ENCODE measurements at places on chromosomes 6 and 20.

GRCh38 chr6:148761527-148762011 is 14.7 kb downstream of the UST start:
- no peak for ATAC-seq

- no peak for ATAC-seq
Observed at GRCh38 chr6:64895945-64896344, 811.1 kb downstream of the EYS start.

- ATAC-seq, result no peak
Observed at GRCh38 chr20:25035921-25036320, 22.0 kb downstream of the ACSS1 start.

DNA sequence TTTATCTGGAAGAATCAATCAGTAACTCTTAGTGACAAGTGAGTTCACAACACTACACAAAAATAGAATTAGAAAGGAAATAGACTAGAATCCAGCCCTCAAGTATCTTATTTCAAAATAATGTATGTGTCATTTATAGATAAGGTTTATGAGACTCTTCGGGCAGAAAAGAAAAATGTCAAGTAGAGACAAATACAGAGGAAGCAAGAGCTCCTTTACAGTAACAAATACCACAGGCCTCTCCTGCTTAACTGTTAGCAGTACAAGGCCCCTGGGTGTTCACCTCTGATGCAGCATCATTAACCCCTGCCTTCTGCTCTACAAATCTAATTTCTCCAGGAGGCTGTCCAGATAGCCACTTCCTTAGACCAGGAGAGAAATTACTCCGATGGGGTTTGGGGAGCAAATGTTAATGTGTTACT is 76.7 kb downstream of the UBE3D start:
- ATAC-seq, result no peak

DNA sequence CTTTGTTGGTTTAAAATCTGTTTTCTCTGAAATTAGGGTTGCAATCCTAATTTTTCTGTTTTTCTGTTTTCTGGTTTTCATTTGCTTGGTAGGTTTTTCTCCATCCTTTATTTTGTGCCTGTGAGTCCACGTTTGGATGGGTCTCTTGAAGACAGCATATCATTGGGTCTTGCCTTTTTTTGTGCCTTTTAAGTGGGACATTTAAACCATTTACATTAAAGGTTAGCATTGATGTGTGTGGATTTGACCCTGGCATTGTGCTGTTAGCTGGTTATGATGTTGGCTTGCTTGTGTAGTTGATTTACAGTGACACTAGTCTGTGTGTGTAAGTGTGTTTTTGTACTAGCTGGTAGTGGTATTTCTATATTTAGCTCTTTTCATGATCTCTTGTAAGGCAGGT is 28.0 kb upstream of the CST5 start:
- no peak for ATAC-seq

DNA sequence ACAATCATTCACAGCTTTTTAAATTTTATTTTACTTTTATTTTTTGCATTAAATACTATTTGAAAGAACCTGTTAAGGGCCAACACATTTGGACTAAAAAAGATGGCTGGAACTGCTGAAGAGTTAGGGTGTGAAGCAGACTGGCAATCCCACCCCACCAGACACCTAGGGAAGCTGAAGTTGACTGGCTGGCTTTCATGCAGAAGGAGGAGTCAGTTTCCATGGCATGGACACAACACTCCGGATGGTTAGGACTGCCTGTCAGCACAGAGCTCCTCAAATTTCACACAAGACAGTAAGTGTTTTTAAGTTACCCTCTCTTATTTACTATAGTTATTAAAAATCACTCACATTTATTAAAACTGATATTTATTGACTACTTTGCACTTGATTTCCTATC is at the start of gene ANKRD66:
TSS of gene ANKRD66 (plus strand) at position 238 of the 400 bp plus-strand sequence. CDS start 5,016 bp downstream, outside the sequence.
- ATAC-seq, result no peak

DNA sequence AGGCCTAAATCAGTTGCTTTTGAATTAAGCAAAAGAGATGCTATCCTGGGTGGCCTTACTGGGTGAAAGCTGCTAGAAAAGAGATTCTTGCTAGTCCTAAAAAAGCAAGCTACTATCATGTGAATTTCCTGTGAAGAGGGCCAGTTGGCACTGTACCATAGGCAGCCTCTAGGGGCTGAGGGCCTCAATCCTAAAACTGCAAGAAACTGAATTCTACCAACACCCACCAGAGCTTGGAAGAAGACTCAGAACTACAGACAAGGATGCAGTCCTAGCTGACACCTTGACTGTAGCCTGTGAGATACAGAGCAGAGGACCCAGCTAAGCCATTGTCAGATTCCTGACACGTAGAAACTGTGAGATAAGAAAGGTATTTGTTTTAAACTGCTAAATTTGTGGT is 24.5 kb downstream of the CLIC5 start:
- no peak for ATAC-seq

GRCh38 chr20:20229595-20229994 is 138.3 kb upstream of the INSM1 start:
- no peak for ATAC-seq

DNA sequence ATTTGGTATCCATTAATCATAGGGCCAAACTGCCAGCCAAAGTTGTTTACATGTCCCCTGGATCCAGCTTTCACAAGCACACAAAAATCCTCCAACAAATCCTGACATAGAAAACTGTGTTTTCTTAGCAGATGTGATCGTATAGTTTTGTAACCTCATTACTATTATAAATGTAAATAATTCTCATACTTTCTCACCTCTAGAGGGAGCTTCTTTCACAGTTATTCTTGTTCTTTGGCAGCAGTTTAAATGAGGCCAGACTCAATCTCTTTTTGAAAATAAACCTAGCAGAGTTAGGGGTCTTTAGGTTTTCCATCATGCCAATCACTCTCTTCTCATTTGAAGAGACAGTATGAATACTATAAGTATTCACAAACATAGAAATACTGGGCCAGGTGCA is 17.0 kb upstream of the ZNF318 start:
- ATAC-seq, result no peak

DNA sequence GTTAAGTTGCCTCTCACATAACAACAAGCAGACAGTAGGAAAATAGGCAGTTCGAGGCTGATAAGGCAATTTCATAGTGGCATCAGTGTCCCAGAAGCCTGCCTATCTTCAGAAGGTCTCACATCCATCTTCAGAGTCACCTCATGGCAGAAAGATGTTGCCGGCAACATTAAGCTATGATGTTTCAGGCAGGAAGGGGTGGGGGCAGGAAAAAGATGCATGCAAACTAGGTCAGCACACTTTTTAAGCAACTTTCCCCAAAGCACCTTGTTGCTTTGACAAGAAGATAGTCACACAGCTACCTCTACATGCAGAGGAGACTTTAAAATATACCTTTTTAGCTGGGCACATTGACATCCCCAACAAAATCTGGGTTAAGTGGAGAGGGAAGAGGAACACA is 43.2 kb upstream of the SMIM8 start:
- no peak for ATAC-seq

DNA sequence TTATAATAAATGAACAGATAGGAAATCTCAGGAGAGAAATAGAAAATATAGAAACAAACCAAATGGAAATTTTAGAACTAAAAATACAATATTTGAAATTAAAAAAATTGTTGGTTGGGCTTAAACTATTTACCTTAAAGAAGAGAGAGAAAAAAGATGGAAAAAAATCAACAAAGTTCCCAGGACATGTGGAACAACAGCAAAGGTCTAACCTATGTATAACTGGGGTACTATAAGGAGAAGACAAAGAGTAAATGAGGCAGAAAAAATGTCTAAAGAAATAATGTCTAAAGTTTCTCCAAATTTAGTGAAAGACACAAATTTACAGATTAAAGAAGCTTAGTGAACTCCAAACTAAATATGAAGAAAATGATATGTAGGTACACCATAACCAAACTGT is 41.1 kb upstream of the ZBTB24 start:
- ATAC-seq, result no peak

GRCh38 chr20:42027746-42028268 is 409.6 kb upstream of the CHD6 start:
- ATAC-seq, result no peak

DNA sequence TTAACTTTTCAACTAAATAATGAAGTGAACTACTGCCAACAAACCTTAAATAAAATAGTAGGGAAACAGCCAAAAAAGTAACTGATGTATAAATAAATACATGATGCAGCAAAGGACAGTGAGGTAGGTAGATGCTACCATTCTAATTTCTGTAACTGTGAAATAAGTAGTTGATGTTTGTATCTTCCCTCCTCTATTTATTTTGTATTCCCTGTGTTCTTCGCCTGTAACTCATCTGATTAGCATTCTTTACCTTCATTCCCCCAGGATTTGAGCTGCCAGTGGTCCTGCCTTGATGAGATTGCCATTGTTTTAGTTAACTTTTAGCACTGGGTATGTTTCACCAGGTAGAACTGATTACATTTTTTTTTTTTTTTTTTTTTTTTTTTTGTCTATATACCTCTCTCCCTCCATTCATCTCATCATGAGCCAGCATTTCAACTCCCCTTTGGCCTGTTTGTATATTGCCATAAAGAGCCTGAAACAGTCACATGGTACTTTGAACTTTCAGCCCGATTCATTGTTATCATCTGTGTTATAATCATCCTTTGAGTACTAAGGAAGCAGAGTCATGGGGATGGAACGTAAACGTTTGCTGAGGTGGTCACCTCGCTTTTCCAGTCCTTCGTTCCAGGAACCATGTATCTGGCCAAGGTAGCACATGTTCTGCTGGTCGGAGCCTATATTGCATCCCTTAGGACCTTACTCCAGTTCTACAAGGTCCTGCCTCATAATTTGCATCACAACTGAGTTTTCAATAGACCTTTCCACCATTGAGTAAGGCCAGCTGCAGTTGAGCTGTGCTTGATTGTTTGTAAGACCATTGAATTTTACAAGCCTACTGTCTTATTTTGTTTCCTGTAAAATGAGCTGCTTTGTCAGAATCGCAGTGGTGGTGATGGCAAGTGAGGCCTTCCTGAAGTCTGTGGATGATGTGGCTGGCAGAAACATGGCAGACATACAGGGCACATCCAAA is 107.6 kb downstream of the JAG1 start:
- ATAC-seq, result no peak

- no peak for ATAC-seq
Observed at GRCh38 chr6:139800837-139801236, 426.4 kb upstream of the CITED2 start.

DNA sequence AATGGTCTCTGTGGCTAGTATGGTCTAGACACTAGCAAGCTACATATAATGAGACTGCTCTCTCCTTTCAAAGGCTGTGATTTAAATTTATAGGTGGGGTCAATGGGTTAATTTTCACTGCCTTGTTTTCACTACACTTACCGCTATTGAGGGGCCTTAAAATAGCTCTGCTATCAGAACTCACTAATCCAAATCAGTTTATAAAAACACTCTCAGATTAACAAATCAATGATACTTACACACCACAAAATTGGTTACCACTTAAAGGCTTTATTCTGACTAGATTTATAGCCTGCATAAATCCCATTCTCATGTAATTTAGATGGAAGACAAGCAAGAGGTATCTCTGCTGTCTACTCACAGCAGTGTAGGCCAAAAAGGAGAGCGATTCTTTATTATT is 313.0 kb upstream of the AGPAT4 start:
- no peak for ATAC-seq

DNA sequence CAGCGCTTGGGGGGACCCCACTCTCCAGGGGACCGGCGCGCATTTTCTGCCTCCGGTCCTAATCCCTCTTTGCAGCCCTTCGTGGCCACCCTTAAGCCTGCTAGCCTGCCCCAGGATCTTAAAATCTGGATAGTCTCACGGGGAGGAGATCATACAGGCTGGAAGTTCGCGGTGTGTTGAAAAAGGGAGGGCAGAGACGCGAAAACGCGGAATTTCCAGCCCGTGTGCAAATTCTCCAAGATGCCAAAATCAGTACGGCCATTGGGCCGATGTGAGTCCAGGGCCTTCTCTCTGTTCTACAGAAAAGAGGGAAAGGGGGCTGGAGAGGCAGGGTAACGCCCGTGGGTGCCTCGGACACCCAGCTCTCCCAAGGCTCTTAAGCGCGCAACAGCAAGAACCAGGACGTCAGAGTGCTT is 9.4 kb downstream of the NR2E1 start:
- ATAC-seq, result no peak

GRCh38 chr6:5078121-5078669 is 6.9 kb upstream of the PPP1R3G start:
- no peak for ATAC-seq

GRCh38 chr20:45044084-45044573 is 56.8 kb downstream of the KCNS1 start:
- peak; percentile 75 for ATAC-seq

- no peak for ATAC-seq
Observed at GRCh38 chr6:113626475-113626874, 230.7 kb upstream of the MARCKS start.

- ATAC-seq, result no peak
Observed at GRCh38 chr20:39210341-39211036, 248.3 kb downstream of the DHX35 start.

DNA sequence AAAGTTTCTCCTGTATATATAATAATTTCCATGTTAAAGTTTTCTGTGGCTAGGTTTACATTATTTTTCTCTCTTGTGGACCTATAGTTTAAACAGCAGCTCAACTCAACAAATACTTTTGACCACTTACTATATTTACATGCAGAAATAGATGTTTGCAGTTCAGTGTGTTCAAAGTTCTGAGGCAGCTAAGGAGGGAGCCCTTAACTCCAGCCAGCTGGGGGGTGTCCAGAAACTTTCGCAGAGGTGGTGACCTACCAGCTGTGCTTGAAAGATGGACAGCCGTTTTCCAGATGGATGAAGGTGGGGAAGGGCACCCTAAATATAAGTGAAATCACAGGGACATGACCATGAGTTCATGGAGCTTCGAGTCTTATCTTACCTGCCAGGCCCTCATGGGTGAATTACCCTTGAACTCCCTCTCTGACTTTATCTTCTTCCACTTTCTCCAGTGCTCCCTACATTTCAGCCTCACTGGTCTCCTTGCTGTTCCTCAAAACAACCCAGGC is 33.4 kb downstream of the DHX35 start:
- no peak for ATAC-seq

GRCh38 chr6:113786168-113786567 is 71.0 kb upstream of the MARCKS start:
- ATAC-seq, result no peak

DNA sequence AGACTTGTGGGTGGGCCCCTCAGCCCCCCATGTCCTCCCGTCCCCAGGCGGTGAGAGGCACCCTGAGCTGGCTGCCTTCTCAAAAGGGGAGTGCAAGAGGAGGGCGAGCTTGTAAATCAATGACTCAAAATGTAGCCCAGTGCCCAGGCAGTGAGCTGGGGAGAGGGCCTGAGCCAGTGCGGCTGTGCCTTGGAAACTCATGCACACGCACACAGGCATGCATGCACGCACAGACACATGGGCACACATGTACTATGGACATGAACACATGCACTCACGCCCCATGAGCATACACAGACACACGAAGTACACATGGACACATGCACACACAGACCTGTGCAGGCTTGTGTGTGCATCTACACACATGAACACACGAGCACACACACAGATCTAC is 133.5 kb downstream of the TAF4 start:
- no peak for ATAC-seq

All from activated CD4-positive, CD25-positive, alpha-beta regulatory T cell treated with anti-CD3 and anti-CD28 coated beads, Interleukin-2, amount 50 U/mL, for 24 hours (primary cell).